ENCODE measurements at places on chromosomes 1 and 21. TPM values are rescaled to one million over a fixed set of nuclear protein-coding genes. Genes with fewer than 3 reads are reported as not detected.

DNA sequence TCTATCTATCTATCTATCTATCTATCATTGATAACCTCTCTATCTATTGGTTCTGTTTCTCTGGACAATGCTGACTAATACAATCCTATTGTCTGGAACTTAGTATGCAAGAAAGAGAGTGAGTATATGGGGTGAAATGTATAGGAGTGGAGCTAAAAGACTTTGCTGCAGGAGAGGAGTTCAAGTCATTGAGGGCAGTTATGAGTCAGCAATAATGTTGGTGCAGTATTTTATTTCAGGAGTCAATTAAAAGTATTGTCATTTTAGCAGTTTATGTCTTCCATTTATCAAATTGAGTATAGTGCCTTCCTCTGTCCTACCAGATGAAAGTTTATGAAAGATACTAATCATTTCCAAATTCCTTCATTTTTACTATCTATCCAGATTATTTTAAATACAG, 55.8 kb downstream of the MAP3K7CL start:
- no peak for DNase-seq

TMEM39B gene
- total RNA-seq, result 10.2 TPM

S100B gene
- total RNA-seq, result not detected

GRCh38 chr1:29197590-29197924, 15.9 kb upstream of the SRSF4 start:
- DNase-seq, result peak; percentile 30

- DNase-seq, result no peak
Observed at GRCh38 chr1:110086961-110087360, 16.5 kb upstream of the ALX3 start.

GRCh38 chr21:38159355-38159754, 97.4 kb upstream of the KCNJ15 start:
- peak; percentile 87 for DNase-seq

DNA sequence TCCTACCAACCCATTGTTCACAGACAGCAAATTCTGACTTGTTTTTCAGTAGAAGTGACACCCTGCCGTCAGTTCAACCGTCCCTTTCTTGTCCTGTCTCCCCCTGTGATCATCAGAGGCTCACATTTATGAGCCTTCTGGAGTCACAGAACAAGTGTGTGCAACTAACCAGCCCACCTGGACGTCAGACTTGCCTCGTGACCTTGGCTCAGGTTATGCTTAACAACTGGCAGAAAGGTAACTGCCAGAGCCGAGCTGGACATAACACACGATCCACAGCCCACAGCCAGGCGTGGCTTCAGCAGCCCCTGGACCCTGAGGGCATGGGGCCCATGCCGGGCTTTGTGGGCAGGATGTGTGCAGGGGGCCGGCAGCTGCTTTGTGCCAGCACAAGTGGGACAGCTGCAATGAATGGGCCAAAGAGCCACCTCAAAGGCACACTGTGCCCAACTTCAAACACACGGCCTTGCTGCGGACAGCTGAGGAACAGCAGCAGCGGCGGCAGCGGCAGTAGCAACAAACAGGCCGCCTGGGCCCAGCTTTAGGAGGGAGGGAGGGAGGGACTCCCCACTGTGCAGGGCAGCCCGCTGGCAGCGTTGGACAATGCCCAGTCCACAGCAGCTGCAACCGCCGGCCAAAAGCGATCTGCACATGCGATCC, 103.9 kb downstream of the ZBTB18 start:
- peak; percentile 81 for DNase-seq

GRCh38 chr1:44919400-44919799, 67.0 kb downstream of the EIF2B3 start:
- DNase-seq, result no peak

ELAVL4 gene
- total RNA-seq, result 0.17 TPM

DNA sequence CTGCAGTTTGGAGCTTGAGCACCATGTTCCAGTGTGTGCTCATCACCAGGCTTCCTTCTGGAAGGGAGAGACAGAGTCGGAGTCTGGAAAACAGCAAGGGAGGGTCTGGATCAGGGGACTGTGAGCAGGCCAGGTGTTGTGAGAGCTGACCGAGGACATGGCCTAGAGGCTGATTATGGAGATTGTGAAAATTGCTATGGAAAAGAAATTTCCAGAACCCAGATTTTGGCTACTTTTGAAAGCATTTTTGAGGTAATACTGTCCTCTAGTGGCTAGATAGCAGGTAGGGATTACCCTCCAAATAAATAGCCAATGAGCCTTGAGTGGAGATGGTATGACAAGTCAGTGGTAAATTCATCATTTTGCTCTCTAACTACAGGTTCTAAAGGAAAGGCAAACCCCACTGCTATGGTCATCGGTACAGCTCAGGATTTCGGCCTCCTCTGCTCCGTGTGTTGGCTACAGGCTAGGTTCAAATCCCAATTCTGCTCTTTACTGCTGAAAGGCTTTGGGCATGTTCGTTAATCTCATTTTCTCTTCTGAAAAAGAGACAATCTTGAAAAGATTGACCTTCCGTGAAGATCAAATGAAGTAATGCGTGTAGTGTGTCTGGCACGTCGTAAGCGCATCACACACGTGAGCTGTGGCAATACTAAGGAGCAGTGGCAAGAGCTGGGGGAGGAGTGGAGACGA, 1.0 kb upstream of the HAO2 start:
- DNase-seq, result peak; percentile 59

NUAK2 gene
- total RNA-seq, result 0.92 TPM

- no peak for DNase-seq
Observed at GRCh38 chr1:180173952-180174351, 19.3 kb downstream of the QSOX1 start.

SEC16B gene
- total RNA-seq, result 0.04 TPM

GRCh38 chr21:42474043-42474831, 21.8 kb downstream of the RSPH1 start:
- DNase-seq, result peak; percentile 76

GRCh38 chr1:37656026-37656425, 21.3 kb upstream of the RSPO1 start:
- DNase-seq, result no peak

DNA sequence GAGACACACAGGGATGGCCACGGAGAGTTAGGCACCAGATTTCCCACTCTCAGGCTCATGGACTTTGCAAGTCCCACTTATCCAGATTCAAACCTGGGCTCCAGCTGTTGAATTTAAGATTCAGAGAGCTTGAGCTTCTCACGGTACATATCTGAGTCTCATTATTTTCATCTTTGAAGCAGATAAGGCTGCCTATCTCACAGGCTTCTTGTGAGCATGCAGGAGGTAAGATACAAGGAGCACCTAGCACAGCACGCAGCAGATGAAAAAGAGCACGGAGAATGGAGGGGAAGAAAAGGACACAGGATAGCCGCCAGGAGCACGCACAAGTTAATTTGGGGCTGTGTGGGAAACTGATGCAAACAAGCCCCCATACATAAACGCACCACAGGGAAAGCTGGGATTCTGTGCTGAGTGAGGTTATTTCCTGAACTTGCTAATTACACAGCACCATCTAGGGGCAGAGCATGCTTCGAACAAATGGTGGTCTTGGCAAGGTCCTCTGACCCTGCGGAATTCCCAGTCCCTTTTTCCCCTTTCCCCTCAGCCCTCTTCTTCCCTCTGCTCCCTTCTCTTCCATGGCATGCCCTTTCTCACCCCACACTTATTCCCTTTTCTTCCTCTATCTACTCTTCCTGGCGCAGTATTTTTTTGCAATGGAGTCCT, 134.7 kb upstream of the VANGL1 start:
- DNase-seq, result peak; percentile 10

DNA sequence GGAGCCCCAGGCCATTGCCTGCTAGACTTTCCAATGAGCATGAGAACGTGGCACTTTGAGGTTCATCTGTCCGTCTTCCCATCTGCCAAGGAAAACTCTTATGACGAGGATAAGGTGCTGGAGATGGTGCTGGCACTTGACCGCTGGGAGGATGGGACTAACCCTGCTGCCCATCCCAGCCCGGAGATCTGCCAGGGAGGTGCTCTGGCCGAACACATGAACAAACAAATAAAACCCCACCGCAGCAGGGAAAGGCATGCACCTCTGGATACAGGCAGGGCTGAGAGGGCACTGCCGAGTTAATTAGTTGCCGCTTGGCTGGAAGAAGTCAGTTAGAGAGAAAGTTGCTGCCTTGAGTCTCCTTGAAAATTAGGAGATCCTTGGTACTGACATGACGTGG, 308.4 kb downstream of the AJAP1 start:
- peak; percentile 18 for DNase-seq

- DNase-seq, result no peak
Observed at GRCh38 chr1:151612501-151613281, 841 bp downstream of the SNX27 start.

GRCh38 chr1:242454262-242455051, 70.0 kb downstream of the PLD5 start:
- peak; percentile 38 for DNase-seq

ROR1 gene
- total RNA-seq, result 4.1 TPM

ST3GAL3 gene
- total RNA-seq, result 12.1 TPM

DNA sequence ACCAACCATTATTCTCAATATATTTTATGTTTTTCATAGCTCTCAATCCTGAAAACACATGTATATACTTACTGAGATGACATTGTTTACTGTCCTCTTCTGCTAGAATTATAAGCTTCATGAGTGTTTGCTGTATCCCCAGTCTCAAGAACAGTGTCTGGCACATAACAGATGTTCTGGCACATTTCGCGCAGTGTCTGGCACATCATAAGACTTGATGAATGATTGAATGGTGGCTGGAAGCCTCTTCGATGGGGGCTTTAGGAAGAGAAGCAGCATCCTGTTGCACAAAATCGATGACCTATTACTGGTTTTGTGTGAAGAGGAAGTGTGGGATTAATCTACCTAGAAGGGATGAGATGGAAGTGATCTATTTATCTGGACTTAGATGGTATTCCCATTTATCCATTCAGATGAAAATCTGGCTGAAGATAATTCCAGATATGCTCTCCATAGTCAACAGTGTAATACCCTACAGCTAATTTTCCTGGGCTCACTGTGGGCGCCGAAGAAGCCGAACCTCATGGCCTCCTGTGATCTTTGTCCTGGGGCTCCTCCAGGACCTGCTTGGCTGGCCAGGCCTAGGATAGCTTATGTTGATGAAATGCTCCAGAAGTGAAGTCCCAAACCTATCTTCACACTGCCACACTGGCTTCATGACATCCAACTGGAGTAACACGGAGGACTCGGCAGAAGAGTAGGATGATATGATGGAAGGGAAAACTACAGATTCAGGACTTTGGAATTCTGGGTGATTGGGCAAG, 26.5 kb downstream of the CD34 start:
- no peak for DNase-seq

DNA sequence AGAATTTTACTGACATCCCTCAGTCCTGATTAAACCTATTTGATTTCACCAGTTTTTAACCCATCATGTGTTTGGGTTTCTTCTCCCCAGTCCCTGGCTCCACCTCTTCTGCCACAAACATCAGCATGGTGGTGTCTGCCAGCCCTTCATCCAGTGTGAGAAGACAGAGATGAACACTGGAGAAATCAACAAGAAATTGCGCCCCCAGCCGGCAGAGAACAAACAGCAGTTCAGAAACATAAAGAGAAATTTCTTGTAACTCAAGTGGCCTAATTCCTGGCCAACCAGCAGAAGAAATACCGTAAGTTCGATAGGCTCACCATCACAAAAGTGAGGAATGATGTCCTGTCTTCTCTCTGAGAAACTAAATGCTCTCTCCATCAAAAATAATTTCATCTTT, 18.3 kb downstream of the S100A11 start:
- no peak for DNase-seq

DNAJC28 gene
- total RNA-seq, result 3.1 TPM

DNA sequence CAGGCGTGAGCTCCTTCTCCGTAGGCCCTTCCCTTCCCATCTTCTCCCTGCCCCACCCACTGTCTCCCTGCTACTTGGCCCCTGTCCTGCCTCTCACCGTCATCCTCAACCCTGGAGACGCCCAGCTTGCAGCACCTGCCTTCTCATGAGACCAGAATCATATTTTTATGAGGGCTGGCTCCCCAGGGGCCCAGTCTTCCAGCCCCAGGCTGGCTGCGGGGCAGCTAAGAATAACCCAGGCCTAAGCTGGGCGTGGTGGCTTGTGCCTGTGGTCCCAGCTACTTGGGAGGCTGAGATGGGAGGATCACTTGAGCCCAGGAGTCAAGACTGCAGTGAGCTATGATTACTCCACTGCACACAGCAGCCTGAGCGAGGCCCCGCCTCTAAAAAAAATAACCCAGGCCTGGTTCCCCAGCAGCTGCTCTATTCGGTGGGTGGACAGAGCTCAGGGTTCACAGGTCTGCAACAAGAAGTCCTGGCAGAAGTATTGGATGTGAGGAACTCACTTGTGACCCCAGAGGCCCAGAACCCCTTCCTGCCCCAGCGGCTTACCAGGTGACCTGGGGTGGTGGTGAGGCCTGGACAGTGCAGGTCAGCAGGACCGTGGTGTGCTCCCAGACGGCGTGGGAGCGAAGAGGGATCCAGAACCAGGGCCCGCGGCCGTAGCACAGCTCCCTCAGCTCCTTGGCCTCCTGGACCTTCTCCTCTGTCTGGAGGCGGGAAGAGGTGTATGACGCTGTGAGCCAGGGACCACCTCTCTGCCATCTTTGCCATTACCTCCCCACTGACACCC, 6.4 kb downstream of the MYOM3 start:
- no peak for DNase-seq

MIXL1 gene
- not detected for total RNA-seq

LRRC3 gene
- total RNA-seq, result 0.37 TPM

- no peak for DNase-seq
Observed at GRCh38 chr1:5571861-5572401, 420.3 kb downstream of the NPHP4 start.

DNA sequence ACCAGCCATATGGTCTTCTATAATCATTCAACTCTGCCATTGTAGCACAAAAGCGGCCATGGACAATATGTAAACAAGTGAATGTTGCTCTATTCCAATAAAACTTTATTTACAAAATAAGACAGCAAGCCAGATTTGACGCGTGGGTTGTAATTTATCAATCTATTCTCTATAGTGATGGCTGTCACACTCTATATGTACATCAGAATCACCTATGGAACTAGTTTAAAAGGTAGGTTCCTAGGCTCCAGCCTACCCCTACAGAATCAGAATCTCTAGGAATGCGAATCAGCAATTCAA, 7.7 kb downstream of the BCL2L15 start:
- DNase-seq, result no peak

OLFML3 gene
- 8.4 TPM for total RNA-seq

KIAA0040 gene
- 5.8 TPM for total RNA-seq

DNA sequence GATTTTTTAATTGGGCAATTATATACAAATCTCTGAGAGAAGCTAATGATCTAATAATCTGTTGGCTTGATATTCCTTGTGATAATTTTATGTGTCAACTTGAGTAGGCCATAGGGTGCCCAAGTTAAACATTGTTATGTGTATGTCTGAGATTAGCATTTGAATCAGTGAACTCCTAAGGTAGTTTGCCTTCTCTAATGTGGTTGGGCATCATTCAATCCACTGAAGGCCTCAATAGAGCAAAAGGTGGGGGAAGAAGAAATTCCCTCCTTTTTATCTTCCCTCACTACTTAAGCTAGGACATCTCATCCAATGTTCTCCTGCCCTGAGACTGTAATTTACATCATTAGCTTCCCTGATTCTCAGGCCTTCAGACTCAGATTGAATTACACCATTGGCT, 394.5 kb downstream of the LMO4 start:
- no peak for DNase-seq

TFF3 gene
- total RNA-seq, result not detected

OR2T29 gene
- not detected for total RNA-seq

DNA sequence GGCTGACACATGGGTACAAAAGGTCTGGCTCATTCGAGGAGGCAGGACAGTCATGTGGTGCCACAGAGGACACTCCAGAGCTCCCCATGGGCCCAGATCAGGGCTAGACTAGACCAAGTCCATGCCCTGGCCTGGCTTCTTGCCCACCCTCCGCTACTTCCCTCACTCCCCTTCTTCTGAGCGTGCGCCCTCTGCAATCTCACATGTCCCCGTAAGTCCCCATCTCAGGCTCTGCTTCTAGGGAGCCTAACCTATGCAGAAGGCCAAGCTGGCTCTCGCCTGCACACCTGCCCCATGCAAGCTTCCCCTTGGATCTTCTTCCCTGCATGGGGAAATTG, 553.6 kb downstream of the PTPRU start:
- DNase-seq, result no peak

Data from H4 (cell line).